Left renal cortex interstitium (tissue), 4 donors: ENCODE measurements at places on chromosomes 5 and 9.
A peak's percentile ranks its signal among the peaks of the same experiment; 100 is the strongest.

GRCh38 chr9:133585481-133586351 is 23.5 kb downstream of the FAM163B start:
- DNase-seq = no peak

DNA sequence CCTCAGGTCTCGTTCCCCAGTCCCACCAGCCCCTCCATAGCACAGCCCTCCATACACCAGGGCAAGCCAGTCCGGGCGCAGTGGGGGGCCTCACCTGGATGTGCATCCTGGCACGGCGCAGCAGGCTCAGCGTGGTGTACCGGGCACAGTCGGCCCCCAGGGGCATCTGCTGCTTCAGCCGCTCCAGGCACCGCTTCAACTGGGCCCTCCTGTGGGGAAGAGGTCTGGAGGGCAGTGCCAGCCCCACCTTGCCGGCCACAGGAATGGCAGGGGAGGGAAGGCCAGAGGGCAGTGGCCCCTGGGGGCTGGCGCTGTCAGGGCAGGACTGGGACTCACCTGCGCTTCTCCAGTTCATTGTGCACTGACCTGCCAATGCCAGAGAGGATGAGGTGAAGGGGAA is 1.4 kb downstream of the MXD3 start:
- no peak for DNase-seq

DNA sequence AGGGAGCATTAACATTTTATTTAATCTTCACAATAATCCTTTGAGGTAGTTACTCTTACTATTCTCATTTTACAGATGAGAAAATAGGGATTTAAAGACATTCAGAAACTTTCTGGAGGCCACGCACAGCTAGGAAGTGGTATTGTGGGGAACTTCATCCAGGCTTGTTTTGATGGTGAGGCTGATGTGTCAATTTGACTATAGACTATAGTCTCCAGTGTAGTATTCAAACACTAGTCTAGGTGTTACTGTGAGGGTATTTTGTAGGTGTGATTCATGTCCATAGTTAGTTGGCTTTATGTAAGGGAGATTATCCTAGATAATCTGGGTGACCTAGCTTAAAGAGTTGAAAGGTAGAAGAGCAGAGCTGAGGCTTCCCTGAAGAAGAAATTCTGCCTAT is 54.1 kb upstream of the ELL2 start:
- no peak for DNase-seq

- peak; percentile 23 for DNase-seq
These were observed 474 bp downstream of the HMGCR start for GRCh38 chr5:75337366-75338021.

DNA sequence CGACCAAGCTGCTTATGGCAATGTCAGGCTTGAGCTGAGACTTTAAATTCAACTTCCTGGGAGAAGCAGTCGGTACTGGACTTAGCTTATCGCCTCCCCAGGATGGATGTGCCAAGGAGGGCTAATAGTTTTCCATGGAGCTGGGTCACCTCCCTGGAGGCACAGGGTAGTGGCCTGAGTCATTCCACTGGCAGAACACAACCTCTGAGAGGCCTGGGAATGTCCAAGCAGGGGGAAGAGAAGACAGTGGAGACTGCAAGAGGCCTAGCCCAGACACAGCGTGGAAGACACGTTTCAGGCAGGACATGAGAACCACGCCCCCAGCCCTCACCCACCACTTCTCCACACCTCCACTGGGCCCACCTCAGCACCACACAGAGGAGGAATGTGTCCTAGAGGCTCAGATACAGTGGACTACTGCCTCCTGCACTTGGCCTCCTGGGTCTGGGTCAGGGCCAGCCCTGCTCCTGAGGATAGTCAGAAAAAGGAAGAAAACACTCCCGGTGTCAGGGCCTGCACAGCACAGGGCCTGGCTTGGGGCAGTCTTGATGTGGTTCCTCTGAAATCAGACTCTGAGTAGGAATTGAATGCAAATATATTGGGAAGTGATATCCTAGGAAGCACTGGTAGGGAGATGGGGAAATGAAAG is 171.8 kb downstream of the FSTL4 start:
- no peak for DNase-seq

DNA sequence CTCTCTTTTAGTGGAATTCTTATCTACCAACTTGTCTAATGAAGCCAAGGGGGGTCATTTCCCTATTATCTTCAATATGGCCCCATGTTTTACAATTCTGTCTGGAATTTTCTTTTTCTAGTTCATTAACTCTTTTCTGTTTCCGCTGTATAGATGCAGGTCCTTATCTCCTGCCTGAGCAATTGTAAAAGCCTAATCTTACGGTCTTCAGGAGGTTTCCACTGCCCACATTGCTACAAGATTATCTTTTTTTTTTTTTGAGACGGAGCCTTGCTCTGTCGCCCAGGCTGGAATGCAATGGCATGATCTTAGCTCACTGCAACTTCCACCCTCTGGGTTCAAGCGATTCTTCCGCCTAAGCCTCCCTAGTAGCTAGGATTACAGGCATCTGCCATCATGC is 132.3 kb downstream of the UNC13B start:
- DNase-seq = no peak

- DNase-seq = no peak
These were observed 100.4 kb downstream of the TRIM36 start for GRCh38 chr5:115069087-115069968.

GRCh38 chr5:95872346-95873268 is 50.1 kb upstream of the GLRX start:
- DNase-seq = no peak

DNA sequence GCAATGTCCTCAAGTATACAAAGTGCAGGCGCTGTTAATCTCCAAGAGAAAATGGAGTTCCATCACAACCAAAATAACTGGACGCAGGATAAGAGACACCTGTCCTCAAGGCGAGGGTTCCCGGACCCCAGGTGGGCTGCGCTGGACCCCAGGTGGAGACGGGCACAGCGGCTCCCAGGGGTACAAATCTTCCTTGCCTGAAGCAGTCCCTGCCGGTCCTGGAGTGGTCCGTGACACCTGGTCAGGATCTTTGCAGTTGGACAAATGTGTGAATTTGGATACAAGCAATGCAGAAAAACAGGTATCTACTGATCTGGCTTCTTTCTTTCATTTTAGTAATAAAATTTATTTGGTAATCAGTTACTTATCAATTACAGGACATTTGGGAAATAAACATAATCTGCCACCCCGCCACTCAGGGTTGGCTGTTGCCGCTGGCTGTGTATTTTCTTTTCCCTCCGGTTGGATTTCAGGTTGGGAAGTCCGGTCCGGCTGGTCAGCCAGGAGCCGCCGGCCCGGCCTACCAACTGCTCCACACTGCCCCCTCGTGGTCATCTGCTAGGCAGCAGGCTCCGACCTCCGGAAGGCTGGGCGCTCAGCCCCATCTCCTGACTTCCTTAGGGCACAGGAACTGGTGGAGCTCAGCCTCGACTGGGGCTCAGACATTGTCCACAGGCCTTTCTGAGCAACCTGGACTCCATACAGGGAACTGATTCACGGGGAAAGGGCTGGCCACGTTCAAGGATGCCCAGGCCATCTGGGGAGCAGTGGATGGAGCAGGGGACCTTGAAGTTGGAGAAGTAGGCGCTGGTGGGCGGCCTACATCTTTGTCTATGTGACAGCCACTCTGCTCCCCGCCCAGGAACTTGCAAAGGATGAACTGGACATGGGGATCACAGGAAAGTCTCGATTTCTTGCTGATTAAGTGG is 43.4 kb downstream of the NXNL2 start:
- DNase-seq = peak; percentile 68

- DNase-seq = no peak
These were observed 5.8 kb upstream of the PLPPR1 start for GRCh38 chr9:101022704-101023103.

GRCh38 chr5:16669776-16670175 is 53.0 kb upstream of the RETREG1 start:
- no peak for DNase-seq

DNA sequence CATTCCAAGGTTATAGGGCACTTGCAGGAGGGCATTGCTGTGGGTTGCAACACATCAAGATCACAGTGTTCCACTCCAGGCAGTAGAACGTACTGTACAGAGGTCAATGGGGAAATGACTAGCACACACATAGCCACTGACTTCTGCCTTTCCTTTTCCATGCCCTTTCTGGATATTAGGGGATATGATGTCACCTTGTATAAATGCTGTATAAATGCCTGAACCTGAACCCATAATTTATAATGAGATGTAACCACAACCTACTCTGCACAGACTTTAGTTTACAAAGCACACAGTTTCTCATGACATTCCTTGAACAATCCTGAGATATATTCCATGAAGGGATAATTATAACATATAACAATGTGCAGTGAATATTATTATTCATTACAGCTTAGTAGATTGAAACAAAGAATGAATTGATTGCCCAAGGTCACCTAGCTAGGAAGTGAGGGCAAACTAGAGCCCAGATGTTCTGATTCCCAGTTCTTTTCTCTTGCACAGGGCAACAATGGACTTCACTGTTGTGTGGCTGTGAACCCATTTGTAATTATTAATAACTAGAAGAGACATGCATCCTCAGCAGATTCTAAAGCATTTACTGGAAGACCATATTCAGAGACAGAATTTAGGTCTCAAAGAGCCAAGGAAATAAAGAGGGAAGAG is 5.6 kb upstream of the ABLIM3 start:
- no peak for DNase-seq

DNA sequence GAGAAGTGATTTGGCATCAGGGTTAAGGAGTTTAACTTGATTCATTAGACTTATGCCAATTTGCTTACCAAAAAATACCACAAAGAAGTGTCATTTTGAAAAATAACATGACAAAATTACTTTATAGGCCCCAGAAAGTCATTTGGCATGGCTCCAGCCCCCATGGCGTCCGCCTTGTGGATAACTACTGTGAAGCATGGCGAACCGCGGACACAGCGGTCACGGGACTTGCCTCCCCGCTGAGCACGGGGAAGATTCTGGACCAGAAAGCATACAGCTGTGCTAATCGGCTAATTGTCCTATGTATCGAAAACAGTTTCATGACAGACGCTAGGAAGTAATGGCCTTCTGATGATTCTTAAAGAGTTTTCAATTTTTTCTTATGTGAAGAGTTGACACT is 35.4 kb upstream of the TGFBR1 start:
- DNase-seq = no peak

GRCh38 chr9:129697656-129698253 is 32.3 kb downstream of the PRRX2 start:
- no peak for DNase-seq

GRCh38 chr9:12740845-12741244 is 34.0 kb upstream of the LURAP1L start:
- no peak for DNase-seq

DNA sequence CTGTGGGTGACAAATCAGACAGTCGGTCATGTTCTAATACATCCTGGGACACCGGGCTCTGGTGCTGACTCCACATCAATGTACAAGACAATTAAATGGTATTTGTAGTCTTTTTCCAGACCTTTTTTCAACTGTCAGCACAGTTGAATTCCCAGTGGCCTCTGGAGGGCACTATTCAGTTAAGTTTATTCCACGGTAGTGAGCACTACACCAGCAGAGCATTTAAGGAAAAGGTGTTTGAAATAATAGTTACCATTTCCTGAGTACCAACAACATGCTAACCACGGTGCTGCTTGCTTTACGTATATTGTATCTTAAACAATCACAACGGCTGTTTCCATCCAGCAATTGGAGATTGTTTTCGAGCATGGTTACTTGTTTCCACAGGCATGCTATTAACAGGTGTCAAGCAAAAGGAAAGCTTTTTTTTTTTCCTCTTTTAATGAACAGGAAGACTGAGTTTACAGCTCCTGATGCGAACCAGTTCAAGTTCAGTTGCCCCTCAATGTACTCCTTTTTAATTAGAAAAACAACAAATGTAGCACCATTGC is 186.7 kb downstream of the PDZD2 start:
- peak; percentile 50 for DNase-seq

GRCh38 chr9:79974806-79975422 is 403.1 kb downstream of the TLE4 start:
- DNase-seq = no peak

DNA sequence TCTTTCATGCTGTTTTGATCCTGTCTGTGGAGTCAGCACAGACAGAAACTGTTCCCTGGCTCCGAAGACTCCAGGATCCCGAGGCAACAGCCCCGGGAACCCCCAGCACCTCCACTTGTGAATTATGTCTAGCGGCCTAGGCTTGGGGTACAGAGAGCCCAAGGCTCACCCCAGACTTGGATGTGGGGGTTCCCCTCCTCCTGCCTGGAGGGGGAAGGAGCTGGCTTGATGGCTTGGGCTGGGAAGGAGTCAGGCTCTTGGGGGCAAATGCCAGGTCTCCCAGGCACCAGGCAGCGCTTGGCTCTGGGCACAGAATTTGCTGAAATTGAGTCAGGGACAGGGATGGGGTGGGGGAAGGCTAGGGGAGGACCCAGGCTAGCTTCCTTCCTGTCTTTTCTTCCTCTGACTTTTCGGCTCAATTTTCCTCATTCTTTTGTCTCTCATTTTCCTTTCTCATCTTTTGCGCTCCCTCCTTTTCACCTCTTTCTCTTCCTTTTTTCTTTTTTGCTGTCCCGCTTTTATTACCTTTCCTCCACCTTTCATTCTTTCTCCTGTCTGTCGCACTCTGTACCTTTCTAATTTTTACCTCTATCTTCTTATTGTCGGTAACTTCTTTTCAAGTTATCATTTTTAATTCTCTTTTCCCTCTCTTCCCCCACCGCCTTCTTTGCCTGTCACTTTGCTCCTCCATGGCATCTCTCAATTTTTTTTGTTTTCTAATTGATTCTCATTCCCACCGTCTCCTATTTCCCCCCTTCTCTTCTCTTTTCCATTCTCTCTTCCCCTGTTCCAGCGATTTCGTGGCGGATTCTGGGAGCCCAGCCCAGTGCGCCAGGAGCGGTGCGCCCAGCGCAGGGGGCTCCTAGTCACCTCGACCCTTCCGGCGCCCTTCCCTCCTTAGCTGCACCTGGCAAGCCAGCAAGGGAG is 10.5 kb downstream of the MSX2 start:
- DNase-seq = no peak

- DNase-seq = no peak
These were observed 1014.0 kb upstream of the SEMA6A start for GRCh38 chr5:117588611-117589010.

DNA sequence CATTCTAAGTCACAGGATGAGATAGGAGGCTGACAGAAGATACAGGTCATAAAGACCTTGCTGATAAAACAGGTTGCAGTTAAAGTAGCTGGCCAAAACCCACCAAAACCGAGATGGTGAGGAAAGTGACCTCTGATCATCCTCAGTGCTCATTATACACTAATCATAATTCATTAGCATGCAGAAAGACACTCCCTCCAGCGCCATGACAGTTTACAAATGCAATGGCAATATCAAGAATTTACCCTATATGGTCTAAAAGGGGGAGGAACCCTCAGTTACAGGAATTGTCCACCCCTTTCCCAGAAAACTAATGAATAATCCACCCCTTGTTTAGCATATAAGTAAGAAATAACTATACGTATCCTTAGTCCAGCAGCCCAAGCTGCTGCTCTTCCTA is 63.2 kb upstream of the IQGAP2 start:
- DNase-seq = no peak

DNA sequence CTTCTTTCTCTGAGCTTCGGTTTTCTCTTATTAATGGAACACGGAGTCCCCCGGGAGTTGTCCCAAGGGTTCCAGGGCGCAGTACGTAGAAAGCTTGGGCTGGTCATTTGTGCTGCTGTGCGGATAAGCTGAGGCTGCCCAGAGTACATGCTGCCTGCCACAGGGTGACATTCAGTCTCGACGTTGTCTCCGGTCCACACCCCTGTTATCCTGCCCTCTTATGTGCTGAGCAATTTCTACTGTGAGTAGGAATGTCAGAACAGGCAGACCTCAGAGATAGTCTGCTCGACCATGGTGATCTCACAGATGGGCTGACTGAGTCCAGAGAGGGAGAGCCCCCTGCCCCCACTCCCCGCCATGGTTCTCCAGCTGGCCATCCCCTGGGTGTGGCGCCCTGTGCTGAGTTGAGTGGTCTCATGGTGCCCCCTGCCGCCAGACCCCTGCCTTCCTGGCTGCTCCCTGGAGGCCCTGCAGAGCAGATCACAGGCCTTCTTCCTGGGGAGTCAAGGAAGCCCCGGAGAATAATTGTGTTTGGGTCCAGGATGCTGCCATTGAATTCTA is 124.0 kb downstream of the RGS3 start:
- DNase-seq = no peak
